Stimulated activated CD4-positive, alpha-beta T cell treated with anti-CD3 and anti-CD28 coated beads, Interleukin-4, amount 100 ng/mL, for 4 hours (primary cell): ENCODE measurements at places on chromosomes 12 and 14.

GRCh38 chr14:87815121-87815520 is 177.9 kb downstream of the GALC start:
- no peak for DNase-seq

DNA sequence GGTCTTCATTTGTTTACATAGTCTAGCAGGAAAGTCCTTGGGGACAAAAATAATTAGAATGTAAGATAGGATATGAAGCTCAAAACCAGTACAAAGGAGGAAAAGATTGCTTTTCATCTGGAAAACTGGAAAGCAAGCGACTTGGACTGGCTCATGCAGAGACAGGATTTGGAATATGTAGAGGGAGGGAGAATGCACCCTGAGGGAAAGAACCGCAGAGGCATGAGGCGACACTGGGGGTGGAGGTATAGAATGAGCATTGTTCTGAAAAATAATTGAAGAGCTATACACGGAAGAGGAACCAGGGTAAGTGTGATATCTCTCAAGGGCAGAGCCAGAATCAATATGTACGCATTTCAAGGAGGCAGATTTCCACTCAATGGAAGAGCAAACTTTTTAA is 85.5 kb downstream of the PLEKHG3 start:
- DNase-seq: no peak

DNA sequence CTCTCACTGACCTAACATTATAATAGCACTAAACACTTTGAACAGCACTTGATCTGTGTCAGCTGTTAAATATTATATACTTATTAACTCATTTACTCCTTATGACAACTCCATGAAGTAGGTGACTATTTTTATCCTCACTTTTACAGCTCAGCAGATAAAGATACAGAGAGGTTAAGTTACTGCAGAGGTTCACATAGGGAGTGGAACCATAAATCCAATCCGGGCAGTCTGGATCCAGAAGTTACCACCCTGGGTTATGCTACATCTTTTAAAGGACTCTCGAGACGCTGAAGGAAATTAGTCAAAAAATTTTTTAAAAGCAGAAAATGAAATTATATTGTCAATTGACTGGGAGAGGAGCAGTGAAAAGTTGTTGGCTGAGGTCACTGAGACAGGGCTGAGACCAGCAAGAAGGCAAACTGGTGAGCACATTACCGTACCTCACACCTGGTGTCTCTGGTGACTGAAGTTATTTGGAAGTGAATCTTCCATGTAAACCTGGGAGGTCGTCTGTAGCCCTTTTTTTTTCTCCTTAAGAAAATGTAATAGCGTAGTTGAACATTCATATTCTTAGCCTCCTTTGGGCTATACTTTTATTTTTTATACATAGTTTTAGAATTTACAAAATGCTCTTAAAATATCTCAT is 1.2 kb upstream of the RIMKLB start:
- no peak for DNase-seq

GRCh38 chr12:18718462-18718861 is 19.4 kb downstream of the PLCZ1 start:
- no peak for DNase-seq

DNA sequence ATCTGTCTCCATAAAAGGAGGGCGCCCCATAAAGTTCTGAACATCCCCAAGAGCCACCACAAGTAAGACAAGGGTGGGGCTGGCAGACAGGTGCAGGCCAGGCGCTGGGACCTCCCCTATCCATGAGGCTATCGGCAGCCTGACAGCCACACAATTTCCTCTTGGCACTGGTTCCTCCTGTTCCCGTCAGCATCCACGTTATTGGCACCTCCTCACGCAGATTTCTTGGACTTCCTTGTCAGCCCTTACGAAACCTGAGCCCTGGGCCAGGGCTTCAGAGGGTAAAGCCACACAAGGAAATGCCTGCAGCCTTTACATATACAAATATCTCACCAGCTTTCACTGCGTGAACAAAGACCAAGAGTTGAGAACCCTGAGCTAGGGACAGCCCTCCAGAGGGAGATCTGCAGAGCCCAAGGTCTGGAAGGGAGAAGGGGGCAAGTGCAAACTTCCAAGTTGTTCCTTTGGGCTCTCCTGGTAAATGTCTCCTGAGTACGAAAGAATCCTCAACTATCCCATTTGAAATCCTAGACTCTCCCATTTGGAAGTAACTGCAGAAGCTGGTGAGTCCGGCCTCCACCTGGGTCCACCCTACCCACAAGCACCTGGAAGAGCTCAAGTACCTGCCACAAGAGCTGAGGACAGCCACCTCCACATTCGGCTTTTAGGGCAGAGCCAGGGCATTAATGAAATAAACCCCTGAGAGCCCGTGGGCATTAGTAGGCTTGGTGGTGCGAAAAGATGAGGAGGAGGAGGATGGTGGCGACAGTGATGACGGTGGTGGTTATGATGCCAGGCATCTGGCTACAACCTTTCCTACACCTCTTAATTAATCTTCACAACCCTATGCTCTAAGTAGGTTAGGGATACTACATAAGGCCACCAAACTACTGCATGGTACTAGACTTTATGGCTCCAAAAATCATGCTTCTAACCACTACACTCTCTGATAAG is 5.5 kb upstream of the TC2N start:
- no peak for DNase-seq

DNA sequence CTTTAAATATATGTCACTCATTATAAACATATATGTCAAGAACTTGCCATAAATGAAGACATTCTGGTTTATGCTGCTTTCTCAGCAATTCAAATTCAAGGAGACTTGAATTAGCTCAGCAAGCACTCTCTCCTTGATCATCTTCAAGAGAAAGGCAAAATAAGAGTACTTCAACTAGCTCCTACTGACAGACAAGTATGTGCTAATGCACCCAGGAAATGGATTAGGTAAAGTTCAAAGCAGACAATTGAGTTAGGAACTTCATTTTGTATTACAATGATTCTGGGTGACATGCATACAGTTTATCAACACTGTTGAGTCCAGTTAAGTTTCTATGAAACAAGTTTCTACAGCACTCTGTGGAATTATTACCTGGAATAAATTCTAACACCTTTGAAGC is 455.9 kb upstream of the USP15 start:
- DNase-seq: no peak

DNA sequence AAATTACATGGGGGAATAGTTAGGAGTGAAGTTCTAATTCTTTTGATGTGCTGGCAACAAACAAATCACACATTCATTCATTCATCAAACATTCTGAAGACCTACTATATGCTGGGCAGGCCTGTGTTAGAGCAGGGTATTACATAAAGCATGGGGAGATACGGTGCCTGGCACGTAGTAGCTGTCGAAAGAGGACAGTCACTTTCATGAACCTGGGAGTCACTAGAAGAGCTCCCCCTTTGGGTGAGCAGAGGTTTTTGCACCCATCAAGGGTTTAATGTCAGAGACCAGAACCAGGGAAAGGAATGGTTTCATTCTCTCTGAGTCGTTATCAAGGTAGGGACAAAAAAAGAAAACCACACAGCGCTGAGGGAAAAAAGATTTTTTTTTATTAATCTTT is 10.0 kb downstream of the LHX5 start:
- no peak for DNase-seq

- DNase-seq: no peak
Measured at GRCh38 chr12:52236386-52237050, 3.5 kb downstream of the KRT7 start.

GRCh38 chr12:107042801-107043200 is 50.5 kb downstream of the CRY1 start:
- no peak for DNase-seq
